Peyer's patch (tissue), 4 donors: ENCODE measurements at places on chromosomes 4 and X. TPM values are rescaled to one million over a fixed set of nuclear protein-coding genes. Genes with fewer than 3 reads are reported as not detected.

Gene TMLHE
- 31.1 TPM for total RNA-seq

Gene SLC10A6
- total RNA-seq: 0.54 TPM

Gene BTK
- 6.0 TPM for total RNA-seq

Gene MAGEE2
- total RNA-seq: not detected

Gene FABP2
- total RNA-seq: 406 TPM

Gene CRMP1
- total RNA-seq: 1.6 TPM

Gene ARMCX2
- total RNA-seq: 5.3 TPM

Gene FTHL17
- not detected for total RNA-seq

Gene CLDN34
- not detected for total RNA-seq

Gene STK32B
- 3.3 TPM for total RNA-seq

DNA sequence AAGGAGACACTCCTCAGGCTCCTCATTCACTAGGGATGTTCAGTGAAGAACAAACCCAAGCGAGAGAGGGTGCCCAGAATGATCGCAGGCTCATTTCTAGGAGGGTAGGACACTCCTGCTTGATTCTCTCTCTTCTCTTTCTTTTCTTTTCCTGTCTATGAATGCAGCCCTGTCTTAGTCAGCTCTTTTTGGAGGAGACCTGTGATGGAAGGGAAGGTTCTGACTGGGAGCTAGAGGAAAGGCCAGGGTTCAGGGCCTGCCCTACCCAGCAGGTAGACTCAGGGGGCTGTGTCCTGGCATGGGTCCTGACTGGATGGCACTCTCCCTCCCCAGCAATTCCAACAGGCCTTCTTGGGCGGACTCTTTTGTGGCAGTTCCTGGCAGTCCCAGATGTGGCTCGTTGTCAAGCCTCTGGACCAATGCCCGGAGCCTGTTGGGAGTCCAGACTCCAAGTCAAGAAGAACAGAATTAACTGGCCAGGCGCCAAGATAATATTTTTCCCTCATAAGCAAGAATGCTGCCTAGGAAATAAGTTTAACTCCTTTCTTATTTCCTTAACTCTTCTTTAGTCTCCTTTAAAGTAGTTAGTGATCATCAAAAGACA, 139.4 kb upstream of the SCML1 start:
- peak; percentile 75 for DNase-seq

DNA sequence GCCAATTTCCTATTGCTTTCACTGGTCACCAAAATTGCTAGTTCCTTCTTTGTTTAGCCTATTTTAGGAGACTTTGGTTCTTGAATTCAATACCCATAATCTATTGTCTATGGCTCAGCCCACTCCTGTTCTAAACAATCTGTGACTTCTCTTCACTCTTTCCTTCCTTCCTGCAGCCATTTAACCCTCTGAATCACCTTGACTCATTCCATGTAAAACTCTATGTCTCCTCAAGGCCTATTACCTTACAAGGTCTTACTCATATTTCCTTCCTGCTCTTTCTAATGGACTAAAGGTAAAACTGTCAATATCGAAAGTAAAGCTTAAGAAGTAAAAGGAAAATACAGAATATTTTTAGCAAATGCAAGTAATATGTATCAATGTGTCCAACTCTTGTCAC, 301.6 kb downstream of the ARHGAP24 start:
- DNase-seq: no peak

GRCh38 chr4:142705820-142706219, 140.3 kb downstream of the INPP4B start:
- DNase-seq: no peak

DNA sequence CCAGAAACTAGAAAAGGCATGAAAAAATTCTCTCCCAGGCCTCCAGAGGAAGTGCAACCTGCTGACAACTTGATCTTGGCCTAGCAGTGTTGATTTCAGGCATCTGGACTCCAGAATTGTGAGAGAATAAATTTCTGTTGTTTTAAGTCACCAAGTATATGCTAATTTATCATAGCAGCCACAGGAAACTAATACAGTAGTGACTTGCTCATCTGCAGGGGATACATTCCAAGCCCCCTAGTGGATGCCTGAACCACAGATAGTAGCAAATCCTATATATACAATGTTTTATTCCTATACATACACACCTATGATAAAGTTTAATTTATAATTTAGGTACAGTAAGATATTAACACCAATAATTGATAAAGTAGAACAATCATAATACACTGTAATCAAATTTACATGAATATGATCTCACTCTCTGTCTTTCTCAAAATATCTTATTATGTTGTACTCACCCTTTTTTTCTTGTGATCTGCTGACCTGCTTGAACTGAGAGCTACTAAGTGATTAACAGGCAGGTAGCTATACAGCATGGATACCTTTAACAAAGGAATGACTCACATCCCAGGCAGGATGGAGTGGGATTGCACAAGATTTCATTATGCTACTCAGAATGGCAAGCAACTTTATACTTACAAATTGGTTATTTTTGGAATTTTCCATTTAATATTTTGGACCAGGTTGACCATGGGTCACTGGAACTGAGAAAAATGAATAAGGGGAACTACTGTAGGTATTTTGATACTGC, 501.1 kb downstream of the KCNIP4 start:
- DNase-seq: no peak

DNA sequence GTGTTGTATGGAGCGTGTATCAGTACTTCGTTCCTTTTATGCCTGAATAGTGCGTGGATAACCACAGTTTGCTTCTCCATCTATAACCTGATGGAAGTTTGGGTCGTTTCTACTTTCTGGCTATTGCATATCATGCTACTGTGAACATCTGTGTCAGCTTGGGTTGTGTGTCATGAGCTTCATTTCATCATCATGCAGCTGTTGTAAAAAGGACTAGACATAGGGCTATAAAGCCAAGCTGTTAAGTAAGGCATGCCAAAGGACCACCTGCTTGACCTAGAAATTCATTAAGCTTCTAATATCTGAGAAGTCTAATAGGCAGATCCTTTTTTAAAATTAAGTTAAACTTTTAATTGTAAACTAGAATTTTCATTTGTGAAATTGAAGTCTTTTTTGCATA, 18.4 kb downstream of the SMS start:
- no peak for DNase-seq

- no peak for DNase-seq
Observed at GRCh38 chr4:113674251-113674650, 87.3 kb downstream of the CAMK2D start.

DNA sequence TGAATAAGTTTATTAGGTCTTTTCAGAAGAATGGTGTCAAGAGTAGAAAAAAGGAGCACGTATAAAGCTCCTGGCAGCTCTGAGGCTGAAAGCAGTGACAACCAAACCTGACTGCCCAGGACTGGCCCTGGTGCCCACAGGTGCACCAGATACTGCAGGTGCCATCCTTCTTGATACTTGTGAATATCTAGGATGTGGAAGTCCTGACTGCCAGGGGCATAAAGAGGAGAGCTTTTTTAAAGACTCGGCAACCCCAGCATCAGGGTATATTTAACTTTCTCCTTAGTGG, 60.7 kb downstream of the TMEM150C start:
- no peak for DNase-seq

- DNase-seq: no peak
Observed at GRCh38 chr4:63728480-63729177, 680.6 kb downstream of the TECRL start.

- no peak for DNase-seq
Observed at GRCh38 chr4:9812501-9813340, 31.3 kb downstream of the DRD5 start.

DNA sequence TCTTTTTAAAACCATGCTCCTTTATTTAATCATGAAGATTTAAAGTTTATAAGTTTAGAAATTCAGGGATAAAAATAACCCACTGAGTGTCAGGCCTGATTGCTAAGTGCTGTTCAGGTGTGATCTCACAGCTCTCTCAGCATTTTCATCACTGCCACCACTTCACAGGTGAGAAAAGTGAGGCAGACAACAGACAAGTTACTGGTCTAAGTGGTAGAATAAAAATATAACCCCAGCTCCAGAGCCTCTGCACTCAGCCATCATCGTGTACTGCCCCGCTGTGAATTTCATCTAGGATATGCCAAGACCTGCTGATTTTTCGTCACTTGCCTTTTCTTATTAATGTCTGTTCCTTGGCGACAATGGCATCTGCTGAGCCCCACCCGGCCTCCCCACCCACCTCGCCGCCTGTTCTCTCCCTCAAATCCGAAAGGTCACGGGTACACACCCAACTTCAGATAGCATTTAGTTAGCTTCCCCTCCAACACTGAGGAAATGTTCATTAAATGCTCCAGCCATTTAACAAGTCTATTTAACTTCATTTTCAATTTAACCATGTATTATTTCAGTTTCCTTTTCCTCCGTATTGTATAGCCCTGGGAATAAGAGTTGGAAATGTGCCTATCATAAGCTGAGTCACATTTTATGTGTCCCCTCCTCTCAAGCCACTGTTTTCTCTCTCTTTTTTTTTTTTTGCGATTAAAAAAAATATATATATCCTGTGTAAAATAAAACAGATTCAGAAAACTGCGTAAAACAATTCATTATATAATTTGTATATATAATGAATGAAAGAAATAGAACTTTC, 236.5 kb downstream of the CBR4 start:
- DNase-seq: peak; percentile 60

- DNase-seq: no peak
Observed at GRCh38 chrX:71081330-71082123, 13.4 kb upstream of the SNX12 start.

DNA sequence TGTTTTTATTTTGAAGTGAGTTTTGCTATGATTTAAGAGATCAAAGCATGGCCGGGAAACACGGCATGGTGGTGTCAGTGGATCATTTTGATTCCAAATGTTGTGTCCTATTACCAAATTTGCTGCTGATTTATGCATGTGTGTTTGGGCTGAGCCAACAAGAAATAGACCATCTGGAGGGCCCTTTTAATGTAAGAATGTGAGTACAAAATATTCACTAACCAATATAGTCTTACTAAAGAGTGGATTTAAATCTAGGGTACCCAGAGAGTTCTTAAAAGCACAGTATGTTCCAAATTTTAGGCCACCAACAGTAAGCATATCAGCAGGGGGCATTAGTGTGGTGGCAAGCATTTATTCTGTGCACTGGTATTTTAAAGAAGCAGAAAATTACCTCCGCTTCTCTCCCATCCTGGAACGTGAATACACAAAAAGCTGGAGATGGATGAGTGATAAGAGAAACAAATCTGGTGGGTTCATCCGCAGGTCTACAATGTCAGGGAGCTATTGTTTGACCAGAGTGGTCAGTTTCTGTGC, 444.4 kb upstream of the IGFBP7 start:
- DNase-seq: no peak

DNA sequence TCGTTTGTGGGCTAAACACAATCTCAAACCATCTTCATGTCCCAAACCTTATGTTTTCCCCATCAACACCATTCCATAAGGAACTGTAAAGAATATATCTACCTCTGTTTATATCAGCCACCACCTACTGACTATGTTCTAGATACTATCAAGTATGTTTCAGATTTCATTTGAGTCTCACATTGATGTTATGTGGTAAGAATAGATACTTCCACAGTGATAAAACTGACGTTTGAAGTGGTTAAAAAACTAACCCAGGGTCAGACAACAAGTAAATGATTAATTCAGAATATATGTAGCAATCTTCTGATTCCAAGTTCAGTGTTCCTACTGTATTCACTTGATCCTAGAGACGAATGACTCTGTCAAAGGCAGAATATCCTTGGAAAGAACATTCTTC, 156.8 kb upstream of the RASGEF1B start:
- no peak for DNase-seq

DNA sequence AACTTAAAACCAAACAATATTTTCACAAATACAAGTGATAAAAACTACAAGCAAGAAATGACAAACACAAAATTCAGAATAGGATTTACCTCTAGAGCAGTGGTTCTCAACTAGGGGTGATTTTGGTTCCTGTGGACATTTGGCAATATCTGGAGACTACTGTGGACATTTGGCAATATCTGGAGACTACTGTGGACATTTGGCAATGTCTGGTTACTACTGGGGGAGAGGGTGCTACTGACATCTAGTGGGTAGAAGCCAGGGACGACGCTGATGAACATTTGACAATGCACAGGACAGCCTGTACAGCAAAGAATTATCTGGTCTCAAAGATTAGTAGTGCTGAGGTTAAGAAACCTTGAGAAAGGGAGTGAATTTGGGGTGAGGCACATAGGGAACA, 169.8 kb downstream of the CLCN4 start:
- DNase-seq: no peak

GRCh38 chrX:130110379-130111219, at the start of gene ELF4:
Gene ELF4 (minus strand): TSS chrX:130110497. CDS start chrX:130081330, 29,167 bp downstream.
- peak; percentile 48 for DNase-seq

DNA sequence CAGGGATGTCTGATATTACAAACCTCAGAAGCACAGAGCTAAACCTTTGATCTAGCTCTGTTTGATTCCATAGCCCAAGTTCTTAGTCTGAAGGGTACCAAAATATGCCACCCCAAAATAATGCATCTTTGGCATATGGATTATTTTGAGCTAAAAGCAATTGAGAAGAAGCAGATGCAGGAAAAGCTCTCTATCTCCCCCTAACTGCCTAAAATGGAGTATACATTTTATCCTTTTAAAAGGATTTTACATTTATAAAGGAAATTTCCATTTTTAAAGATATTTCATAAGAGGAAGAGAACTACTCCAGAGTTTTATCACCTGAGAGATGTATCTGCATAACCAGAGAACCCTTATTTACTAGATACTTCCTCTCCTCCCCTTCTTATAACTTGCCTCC, 158.7 kb downstream of the ZNF674 start:
- no peak for DNase-seq

DNA sequence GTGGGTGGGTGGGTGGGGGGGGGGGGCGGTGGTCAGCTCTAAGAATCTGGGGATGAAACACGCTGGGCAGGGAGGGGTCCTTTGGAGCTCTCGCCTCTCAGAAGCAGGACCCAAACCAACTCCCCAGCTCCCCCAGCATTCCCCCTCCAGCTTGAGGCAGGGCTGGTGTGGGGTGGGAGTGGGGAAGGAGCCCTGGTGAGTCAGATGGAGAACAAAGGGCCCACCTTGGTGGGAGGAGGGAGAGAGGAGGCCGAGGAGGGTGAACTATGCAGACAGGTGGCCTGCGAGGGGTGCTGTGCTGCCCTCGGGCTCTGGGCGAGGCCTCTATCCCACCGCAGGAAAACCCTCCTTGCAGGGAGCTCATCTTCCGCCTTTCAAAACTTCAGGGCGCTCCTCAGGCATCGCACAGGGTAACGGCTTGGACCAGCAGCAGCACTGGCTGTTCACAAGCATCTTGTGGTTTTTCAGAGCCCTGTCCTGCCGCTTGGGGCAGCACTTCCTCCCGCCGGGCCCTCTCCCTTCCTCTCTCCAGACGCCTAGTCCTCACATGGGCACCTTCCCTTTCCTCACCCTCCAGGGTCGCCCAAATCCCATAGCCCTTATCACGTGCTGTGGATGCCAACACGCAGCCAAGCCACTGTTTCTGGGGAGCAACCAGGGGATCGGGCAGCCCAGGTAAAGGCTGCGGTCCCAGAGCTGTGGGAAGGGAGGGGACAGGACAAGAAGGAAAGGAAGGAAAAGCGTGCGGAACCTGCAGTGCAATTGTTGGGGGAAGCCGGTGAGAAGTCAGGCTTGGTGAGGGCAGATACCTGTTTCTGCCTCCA, 34.0 kb upstream of the GRPEL1 start:
- DNase-seq: peak; percentile 45

GRCh38 chrX:130975947-130976346, 72.9 kb upstream of the ENOX2 start:
- no peak for DNase-seq

- peak; percentile 55 for DNase-seq
Observed at GRCh38 chr4:101730291-101731117, 60.0 kb upstream of the BANK1 start.

- DNase-seq: no peak
Observed at GRCh38 chr4:173230062-173230461, 61.5 kb downstream of the GALNT7 start.

- no peak for DNase-seq
Observed at GRCh38 chr4:150784305-150784704, 202.4 kb downstream of the MAB21L2 start.
